ENCODE measurements at places on chromosomes 3 and 15.

GRCh38 chr3:136836511-136837156, 17.7 kb downstream of the SLC35G2 start:
- no peak for DNase-seq

- peak; percentile 53 for DNase-seq
These were observed 65.0 kb downstream of the FRMD4B start for GRCh38 chr3:69320871-69321271.

- DNase-seq = no peak
These were observed 22.4 kb downstream of the LYZL4 start for GRCh38 chr3:42387802-42388651.

GRCh38 chr3:197484204-197484901, 71.4 kb downstream of the BDH1 start:
- no peak for DNase-seq

- peak; percentile 89 for DNase-seq
These were observed 5.0 kb downstream of the CCNDBP1 start for GRCh38 chr15:43190178-43190577.

- no peak for DNase-seq
These were observed 18.5 kb upstream of the VPS39 start for GRCh38 chr15:42226648-42227047.

- no peak for DNase-seq
These were observed 44.1 kb downstream of the TNIK start for GRCh38 chr3:171416061-171416460.

DNA sequence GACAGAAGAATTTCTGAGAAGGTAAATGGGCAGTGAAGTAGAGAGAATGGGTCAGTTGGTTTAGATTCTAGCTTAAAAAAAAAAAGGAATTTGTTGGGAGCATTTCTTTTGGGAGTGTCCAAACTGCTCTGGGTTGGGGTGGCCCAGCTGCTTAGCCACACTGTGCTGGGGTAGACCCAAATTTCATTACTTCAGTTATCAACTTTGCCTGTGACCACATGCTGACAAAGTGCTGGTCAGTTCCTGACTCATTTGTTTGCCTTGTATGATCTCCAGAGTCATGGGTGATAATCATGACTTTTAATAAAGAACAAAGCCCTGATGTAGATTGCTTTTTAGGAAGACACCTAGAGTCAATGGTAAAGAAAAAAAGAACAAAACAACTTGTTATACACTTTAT, 121.5 kb upstream of the FGF7 start:
- DNase-seq = no peak

GRCh38 chr15:50330921-50331320, 24.1 kb downstream of the GABPB1 start:
- no peak for DNase-seq

DNA sequence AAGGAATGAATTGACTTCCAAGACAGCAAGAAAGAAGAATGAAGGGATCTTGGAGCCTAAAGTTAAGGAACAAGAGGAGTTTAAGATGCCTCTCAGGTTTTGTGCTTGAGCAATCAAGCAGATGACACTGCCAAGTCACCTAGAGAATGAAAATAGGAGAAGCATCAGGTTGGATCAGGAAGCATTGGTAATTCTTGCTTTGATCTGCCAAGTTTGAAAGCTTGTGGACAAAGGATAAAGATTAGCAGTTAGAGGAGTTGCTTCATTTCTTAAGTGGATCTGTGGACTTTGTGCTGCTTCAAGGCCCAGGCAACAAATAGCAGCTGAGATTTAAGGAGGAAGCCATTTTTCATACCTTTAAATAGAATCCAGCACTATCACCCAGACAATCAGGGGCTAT, 35.6 kb downstream of the FRMD5 start:
- no peak for DNase-seq

DNA sequence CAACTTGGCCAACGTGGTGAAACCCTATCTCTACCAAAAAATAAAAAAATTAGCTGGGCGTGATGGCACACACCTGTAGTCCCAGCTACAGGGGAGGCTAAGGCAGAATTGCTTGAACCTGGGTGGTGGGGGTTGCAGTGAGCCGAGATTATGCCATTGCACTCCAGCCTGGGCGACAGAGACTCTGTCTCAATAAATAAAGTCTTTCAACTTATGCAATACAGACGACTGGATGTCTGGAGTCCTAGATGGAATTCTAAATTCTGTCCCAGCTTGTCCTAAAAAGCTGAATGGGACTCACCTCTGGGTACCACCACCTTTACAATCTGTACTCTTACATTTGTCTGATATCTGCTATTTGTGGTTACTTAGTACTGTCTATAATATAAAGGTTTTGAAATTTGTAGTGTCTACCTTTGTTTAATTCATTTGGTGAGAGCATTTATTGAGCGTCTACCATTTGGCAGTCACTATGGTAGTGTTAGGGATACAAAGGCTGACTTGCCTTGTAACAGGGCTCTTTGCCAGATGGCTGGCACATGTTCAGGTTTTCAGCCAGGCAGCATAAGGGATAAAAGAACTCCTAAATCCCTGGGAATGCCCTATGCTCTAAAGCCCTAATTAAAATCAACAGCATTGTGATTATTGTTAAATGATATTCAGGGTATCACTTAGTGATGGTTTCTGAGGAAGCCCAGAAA, 7.2 kb upstream of the ZNF609 start:
- DNase-seq = peak; percentile 59

DNA sequence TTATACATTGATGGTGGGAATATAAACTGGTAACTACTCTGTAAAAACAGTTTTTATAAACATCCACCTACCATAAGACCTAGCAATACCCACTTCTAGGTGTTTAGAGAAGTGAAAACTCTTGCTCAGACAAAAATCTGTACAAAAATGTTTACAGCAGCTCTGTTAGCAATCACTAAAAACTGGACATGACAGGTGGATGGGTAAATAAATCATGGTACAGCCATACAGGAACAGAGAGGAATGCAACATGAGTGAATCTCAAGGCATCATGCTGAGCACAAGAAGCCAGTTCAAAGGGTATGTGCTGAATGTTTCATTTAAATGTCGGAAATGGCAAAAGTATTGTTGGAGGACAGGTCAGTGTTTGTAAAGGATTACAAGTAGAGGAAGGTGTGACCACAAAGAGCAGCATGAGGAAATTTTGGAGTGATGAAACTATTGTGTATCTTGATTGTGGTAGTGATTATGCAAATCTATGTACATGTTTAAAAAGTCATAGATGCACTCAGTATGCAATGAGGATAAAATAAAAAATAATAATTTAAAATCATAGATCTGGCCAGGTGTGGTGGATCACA, 2.8 kb upstream of the RNU5A-1 start:
- no peak for DNase-seq

DNA sequence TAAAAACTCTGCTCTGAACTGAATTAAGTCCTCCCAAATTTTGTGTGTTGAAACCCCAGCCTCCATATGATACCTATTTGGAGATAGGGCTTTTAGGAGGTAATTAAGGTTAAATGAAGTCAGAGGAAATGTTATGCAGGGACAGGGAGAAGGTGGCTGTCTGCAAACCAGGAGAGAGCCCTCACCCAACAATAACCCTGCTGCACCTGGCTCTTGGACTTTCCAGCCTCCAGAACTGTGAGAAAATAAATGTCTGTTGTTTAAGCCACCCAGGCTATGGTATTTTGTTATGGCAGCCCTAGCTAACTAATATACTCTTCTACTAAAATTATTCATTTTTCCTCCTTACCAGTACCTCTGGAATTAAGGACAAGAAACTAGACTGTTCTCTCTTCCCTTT, 79.5 kb downstream of the MEIS2 start:
- DNase-seq = no peak

DNA sequence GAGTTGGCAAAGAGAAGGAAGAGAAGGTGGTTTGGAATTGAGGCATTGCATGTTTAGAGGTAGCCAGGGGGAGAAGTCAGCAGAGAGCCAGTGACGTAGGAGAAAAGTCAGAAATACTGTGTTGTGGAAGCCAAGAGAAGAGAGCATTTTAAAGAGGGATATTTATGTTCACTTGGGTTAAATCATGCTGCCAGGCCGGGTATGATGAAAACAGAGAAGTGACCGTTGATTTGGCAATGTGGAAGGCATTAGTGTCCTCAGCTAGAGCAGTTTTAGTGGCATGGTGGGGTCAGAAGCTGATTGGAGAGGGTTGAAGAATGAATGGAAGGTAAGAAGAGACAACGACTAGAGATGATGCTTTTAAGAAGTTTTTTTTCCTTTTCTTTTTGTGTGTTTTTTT, 24.5 kb downstream of the RASA2 start:
- DNase-seq = no peak

DNA sequence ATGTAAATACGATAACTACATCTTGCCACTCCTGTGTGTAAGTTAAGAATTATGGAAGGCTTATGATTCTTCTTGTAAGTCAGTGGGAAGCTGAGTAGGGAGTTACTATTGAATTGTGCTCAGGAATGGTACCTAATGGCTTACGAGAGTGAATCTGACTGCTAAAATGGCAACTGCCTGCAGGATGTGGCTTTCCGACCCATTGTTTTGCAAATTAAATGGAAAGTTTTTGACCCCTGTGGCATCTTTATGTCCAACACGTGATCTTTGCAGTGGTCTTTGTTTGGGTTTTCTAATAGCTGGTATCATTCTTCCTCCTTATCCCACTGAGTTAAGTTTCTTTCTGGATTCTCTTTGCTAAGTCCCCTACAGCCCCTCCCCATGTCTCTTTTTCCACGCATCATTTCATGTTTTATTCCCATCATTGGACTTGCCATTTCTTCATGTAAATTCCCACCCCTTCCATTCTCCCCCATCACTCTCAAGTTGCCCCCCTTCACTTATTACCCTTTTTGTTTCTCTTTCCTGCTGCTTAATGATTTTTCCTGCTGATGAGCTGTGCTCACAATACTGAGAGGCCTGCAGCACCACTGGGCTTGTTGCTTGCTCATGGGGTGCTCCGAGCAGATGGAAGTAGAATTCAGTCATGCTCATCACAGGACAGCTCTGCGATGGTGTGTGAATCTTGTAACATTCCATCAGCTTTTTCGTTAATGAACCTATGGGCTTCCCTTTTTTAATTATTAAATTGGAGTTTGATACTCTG, 428.2 kb upstream of the IL12A start:
- DNase-seq = no peak

DNA sequence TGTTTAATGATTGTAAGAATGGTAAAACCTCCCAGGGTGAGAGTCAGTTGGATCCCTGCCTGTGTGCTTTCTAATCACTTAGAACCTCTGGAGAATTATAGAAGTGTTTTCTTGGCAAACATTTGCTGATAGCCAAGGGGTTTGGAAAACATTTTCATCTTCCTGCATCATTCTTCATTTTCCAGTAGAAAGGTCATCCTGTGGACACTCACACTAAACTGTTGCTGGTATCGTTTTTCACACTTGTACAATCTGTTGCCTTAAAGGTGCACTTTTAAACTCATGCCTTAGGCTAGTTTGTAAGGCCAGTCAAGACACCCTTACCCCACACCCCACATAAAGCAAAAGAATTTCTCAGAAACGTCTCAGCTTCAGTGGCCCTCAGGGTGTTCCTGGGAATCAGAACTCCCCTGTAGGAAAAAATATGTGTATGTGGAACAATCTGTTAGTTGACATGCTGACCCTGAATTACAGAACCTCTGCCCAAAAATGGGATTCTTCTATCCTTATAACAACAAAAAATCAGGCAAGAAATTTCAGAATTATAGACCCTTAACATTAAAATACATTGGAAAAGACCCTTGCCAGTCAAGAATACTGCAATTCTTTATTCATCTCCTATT, 5.8 kb upstream of the PLD1 start:
- no peak for DNase-seq

GRCh38 chr3:100317912-100318311, 16.6 kb upstream of the NIT2 start:
- no peak for DNase-seq

DNA sequence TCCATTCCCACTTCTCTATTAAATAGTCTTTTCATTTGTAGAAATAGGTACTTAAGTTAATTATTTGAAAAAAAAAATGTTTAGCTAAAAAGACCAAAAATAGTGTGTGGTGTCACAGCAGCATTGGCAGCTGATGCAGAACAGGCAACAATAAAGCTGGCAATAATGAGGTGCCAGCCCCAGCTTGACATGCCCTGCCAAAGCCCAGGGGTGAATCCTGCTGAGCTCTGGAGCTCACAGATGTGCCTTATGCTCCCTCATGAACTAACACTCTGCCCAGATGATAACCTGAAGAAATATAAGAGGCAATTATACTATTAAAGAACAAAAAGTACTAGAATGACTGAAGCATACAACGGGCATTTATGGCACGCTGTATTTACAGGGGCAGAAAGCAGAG, 63.8 kb downstream of the IGSF11 start:
- peak; percentile 49 for DNase-seq

DNA sequence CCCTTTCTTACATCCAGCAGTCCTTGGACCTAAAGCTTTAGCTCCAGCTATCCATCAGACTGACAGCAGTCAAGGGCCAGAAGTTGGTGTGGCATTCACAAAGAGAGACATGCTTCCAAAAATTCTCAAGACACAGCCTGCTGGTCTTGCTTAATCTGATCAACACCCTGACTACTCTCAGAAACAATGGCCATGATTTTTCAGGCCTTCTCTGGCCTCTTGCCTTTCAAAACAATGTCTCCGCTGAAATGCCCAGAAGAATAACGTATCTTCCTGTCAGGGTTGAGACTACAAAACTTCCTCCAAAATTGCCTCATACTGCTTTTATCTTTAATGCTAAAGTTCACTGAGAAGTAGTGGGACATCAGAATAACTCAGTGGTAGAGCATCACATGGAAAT, 205.4 kb upstream of the SETMAR start:
- DNase-seq = no peak

DNA sequence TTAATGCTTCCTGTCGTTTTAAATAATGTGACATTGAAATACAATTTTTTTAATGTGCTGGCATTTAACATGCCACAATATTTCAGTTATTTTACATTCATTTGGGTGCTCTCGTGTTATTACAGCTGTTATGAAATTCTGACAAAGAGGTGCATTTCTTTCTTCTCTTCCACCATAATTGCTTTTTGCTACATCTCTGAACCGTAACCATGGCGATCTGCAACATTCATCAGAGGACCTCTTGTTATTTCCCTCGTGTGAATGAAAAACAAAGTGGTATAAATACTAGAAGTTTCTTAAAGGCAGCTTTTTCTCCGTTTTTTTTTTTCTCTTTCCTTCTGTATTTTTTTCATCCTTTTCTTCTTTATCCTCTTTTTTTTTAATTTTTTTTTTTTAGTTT, 316.4 kb downstream of the MCTP2 start:
- no peak for DNase-seq

DNA sequence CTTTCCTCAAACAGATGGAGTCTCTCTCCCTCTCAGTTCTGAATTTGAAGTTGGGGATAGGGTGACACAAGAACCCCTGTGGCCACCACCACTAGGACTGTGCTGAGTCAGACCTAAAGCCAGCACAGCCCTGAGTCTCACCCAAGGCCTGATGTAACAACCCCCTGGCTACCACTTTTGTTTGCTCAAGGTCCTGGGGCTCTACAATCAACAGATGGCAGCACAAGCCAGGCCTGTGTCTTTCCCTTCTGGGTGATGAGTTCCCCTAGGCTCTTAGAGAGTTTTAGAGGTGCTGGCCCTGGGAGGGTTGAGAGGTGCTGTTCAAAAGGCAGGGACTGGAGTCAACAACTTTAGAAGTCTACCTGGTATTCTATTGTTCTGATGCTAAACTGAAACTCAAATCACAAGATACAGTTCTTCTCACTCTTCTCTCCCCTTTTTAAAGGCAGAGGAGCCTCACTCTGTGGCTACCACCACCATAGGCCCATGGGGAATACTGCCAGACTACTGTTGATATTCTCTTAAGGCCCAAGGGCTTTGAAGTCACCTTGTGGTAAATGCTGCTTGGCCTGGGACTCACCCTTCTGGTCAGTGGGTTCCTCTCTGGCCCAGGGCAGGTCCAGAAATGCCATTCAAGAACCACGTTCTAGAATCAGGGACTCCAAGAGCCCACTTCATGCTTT, 6.5 kb downstream of the OR5K4 start:
- no peak for DNase-seq
